Suprapubic skin (tissue), 4 donors: ENCODE measurements at places on chromosomes 13 and 19. TPM values are rescaled to one million over a fixed set of nuclear protein-coding genes. Genes with fewer than 3 reads are reported as not detected.

The GET3 gene
- 53.2 TPM for total RNA-seq

The S1PR4 gene
- total RNA-seq: 1.6 TPM

The NALCN gene
- 0.76 TPM for total RNA-seq

The RXFP2 gene
- not detected for total RNA-seq

The PSG7 gene
- total RNA-seq: 0.52 TPM

The ZFP28 gene
- total RNA-seq: 4.5 TPM

The FUT6 gene
- 1.4 TPM for total RNA-seq

The SLITRK5 gene
- 0.23 TPM for total RNA-seq

The SOX1 gene
- total RNA-seq: not detected

The SBSN gene
- 1,594 TPM for total RNA-seq

The TEX101 gene
- not detected for total RNA-seq

The PRR20D gene
- total RNA-seq: not detected

The ZNF225 gene
- 1.5 TPM for total RNA-seq

The NOTCH3 gene
- total RNA-seq: 253 TPM

The CCL25 gene
- total RNA-seq: not detected

The PRODH2 gene
- not detected for total RNA-seq
